ENCODE measurements at places on chromosomes 2 and 18.
A peak's percentile ranks its signal among the peaks of the same experiment; 100 is the strongest.

DNA sequence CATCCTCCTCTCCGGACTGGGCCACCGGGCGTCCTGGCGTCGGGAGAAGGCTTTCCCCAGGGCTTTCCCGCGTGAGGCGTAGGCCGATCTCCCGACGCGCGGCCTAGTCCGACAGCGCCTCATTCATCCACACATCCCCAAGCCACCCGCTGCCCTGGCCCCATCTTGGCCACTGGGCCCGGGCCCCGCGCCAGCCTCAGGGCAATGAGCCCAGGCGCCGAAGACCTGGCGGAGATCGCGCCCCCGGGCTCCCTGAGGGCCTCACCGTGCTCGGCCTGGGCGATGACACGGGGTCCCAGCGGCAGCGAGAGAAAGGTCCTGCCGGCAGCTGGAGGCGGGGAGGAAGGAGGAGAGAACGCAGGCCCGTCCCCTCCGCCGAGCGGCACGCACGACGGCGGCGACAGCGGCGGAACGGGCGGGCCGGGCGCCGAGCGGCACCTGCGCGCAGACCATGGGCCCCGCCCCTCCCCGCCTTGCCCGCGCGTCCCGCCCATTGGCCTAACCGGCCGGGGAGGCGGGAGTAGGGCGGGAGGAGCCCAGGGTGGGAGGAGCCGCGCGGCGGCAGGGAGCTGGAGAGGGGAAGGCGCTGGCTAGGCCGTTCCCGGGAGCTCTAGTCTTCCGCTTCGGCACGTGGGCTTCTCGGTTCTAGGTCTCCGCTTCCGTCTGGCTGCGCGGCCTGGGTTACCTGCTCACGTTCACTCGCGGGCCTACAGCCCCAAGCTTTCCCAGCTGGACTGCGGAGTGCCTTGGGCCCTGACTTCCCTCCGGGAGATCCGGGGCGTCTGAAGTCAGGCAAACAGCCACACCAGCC, at the start of gene OLA1:
OLA1 (minus strand) TSS at position 346 of the 811 bp plus-strand sequence. CDS start 1,717 bp downstream, outside the sequence.
- peak; percentile 89 for DNase-seq

GRCh38 chr18:30917651-30918050, 124.9 kb downstream of the DSC3 start:
- DNase-seq, result no peak

DNA sequence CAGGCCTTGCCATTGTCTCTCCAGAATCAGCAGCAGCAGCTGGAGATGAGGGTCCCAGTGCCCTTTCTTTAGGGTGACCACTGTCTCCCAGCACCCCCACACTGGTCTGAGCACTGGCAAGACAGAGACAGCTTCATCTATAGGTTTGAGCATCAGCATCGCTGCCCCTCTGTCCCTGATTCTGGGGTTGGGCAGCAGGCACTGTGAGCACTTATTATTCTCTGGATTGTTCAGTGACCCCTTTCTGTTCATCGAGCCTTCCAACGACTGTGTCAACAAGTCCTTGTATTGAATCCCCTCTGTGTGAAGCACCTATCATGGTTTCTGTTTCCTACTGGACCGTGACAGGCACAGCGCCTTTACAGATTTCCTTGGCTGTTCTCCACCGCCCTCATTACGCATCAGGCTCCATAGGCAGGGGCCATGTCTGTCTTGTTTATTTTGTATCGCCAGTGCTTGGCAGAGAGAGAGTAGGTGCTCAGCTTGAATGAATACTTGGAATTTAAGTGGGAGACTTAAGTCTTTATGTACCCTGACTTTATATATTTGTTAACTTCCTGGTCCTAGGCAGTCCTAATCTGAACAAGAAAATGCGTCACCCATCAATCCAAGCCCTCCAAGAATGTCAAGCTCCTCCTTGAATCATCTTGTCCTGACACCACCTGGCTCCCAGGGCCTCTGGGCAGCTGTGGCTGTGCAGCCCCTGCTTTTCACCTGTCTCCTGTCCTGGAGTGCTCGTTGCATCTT, 11.4 kb downstream of the MALL start:
- no peak for DNase-seq

DNA sequence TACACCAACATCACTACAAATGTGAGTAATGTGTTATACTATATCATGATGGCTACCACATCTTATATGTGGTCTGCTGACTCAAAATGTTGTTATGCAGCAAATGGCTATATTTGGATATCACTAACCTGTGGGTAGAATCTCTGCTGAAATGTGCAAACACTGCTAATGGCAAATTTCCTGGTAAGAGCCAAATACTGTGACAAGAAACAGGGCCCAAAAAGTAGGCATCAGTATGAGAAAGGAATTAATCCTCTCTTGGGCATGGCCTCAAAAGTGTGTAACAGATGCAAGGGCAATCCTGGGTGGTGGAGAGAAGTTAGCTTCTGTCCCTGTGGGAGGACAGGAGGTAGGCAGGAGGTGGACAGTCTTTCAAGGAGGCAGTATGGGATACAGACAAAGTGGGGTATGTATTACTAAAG, 13.3 kb downstream of the ATF2 start:
- DNase-seq, result no peak

DNA sequence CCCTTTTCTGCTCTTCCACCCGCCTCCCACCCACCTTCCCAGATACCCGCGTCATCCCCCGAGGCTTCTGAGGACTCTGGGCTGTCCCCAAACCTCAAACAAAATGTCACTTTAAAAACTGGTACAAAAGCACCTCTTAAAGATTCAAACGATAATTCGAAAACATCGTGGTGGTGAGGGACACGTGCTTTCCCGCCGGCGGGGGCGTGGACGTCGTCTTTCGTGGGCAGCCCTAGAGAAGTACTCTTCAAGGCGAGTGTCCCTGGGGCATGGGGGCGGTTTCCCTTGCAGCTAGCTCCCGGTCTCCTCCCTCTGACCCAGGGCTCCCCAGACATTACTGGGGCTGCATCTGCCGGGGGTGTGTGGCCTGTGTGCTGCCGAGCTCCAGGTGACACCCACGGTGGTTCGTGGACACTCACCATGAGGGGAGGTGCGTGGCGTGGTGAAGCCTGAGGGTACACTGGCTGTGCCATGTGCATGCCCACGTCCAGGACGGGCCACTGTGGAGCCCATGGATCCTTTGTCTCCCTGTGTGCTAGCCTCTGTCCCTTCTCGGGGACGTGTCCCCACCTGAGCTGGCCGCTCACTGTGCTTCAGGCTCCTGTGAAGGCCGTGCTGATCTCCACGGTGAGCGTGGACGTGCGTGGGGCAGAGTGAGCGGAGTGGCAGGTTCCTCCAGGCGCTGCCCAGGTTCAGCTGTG, 117.8 kb downstream of the NFATC1 start:
- DNase-seq, result no peak

GRCh38 chr18:70151614-70152013, 53.9 kb downstream of the RTTN start:
- no peak for DNase-seq

DNA sequence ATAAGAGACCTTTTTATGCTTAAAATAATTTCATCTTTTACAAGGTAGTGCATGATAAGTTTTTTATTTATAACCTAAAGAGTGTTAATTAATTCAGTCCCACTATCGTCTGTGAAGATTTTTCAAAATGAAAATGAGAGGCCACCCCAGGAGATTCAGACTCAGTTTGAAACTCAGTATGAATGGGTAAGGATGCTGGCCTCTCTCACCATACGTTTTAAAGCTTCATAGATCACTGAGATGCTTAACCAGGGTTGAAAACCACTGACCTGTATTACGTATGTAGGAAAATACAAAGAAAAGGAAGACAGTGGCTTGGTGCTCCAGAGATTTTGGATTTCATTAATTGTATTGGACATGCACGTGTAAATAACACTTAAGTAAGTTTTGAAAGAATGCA, 278.7 kb downstream of the FSIP2 start:
- DNase-seq, result no peak
